ENCODE measurements at places on chromosomes 3 and 15. TPM values are rescaled to one million over a fixed set of nuclear protein-coding genes. Genes with fewer than 3 reads are reported as not detected.

RPL4 gene
- 4,558 TPM for total RNA-seq

A4GNT gene
- total RNA-seq, result not detected

FOXB1 gene
- total RNA-seq, result 0.19 TPM

GRCh38 chr3:39748002-39748401 lies 61.4 kb upstream of the MYRIP start:
- H3K36me3 ChIP-seq, result no peaks in the 10 kb centered on the region
- DNase-seq, result no peak
- no peaks in the 10 kb centered on the region for H3K4me1 ChIP-seq
- H3K4me3 ChIP-seq, result no peak overlapping the region
- H3K27ac ChIP-seq, result no peak overlapping the region
- no peaks in the 10 kb centered on the region for H3K27me3 ChIP-seq

DNA sequence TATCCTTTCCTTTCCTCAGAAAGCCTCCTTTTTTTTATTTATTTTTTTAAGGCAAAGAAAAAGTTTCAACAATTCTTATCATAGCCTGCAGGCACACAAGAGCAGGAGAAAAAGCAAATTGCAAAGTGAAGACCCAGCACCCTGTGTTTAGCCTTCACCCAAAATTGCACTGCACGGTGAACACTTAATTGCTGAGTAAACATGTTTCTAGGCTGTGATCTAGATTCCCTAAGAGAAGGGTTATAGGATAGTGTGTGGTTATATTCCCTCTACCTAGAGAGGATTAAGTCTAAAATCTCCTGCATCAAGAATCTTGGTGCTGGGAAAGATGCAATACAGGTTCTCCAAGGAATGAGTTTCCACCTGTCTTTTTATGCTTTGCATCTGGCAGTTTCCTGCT lies 70.2 kb upstream of the BFSP2 start:
- H3K4me1 ChIP-seq, result no peaks in the 10 kb centered on the region
- no peaks in the 10 kb centered on the region for H3K27me3 ChIP-seq
- H3K4me3 ChIP-seq, result no peak overlapping the region

- no peak for DNase-seq
- H3K36me3 ChIP-seq, result no peaks in the 10 kb centered on the region
- peaks cover 8% of the 10 kb centered on the region for H3K4me1 ChIP-seq
- H3K4me3 ChIP-seq, result no peak overlapping the region
- H3K27me3 ChIP-seq, result peaks cover 34% of the 10 kb centered on the region
Measured at GRCh38 chr3:44021651-44022594, 219.8 kb upstream of the TOPAZ1 start.

DNA sequence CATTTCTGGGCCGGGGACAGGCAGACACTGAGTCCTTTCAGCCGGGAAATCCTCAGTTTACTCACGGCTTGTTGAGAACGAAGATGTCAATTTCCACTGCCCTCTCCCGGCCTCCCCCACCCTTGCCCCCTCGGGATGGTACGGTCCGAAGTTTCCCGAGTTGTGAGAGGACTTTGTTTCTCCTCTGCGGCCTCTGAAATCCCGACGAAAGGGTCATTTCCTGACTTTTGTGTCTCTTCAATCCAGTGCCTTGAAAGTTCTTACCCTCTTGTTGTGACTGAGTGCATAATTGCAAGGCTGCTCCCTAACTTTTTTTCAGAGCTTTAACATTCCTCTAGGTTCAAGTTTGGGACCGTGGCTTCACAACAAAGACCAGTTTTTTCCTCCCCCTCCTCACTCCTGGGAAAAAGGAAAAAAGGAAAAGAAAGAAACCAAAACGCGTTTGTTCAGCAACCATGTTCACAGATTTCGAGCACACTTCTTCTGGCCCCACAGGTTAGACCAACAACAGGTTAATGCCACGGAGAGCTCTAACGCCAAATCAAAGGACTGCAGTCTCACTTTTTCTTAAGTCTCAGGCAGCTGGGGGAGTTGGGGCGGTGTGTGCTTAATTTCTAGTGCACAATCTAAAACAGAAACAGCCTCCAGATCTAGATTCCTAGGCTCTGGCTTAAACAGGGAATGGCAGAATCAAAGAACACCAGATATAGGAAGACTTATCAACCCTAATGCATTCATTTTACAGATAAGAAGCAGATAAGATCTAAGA lies 138.9 kb downstream of the TMCO5A start:
- no peak overlapping the region for H3K27ac ChIP-seq
- peaks cover 10% of the 10 kb centered on the region for H3K4me1 ChIP-seq
- H3K36me3 ChIP-seq, result no peaks in the 10 kb centered on the region

DNA sequence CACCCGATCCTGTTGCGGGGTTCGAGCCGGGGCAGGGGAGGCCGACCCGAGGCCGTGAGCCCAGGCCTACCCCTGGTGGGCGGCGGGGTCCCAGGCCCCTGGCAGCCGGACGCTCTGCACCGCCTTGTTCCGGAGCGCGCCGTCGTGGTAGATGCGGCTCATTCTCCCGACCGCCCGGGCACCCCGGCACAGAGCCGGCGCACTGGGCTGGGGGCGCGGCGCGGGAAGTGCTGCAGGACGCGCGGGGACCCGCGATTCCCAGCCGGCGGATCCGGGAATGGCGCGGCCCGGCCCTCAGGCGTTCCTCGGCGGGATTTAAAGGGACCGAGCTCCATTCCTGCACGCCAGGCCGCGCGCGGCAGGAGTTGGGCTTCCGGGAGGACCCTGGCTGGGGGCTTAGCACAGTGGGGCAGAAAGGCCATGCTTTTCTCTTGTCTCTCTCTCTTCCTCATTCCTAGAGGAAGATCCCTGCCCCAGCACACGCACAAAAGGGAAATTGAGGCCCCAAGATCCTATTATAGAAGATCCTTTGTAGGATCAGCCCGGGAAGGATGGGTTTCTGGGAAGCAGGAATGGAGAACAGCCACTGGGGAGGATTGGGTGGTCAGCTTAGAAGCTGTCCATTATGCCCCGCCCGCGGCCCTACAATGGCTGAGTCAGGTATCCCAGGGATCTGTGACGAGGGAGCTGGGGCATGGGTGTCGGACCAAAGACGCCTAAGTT lies at the start of gene ARPIN:
TSS of gene ARPIN (minus strand) at position 279 of the 723 bp plus-strand sequence. CDS start at position 162, 117 bp downstream.
- no peak within 1 kb of the TSS for H3K27ac ChIP-seq
- DNase-seq, result no peak
- no peaks in the 10 kb centered on the region for H3K36me3 ChIP-seq
- peak within 1 kb of the TSS; percentile 29 for H3K4me3 ChIP-seq
- peaks cover 23% of the 10 kb centered on the region for H3K27me3 ChIP-seq
- H3K4me1 ChIP-seq, result peaks cover 8% of the 10 kb centered on the region

DNA sequence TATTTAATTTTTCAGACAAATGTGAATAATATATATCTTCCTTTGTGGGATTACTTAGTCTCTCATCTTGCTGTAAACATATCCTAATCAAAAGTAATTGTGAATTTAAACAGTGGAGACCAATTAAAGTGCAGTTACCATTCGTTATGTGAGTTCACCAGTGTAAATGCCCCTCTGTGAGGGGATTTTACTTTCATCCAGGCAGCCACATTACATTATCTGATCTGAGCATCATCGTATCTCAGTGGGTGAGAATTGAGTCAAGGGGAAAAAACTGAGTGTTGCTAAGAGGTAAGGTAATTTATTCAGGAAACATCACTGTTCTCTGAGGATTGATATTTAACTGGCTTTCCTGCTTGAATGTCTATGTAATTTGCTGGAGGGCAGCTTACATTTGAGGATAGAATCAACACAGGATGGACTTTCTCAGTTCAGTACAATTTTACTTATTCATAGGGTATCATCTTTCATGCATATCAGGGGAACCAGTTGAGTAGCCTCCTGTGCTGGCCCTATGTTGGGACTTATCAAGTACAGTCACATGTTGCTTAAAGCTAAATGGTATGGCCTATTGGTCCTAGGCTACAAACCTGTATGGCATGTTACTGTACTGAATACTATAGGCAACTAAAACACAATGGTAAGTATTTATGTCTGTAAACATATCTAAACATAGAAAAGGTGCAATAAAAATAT lies 219.7 kb downstream of the CD47 start:
- no peak for DNase-seq
- H3K27me3 ChIP-seq, result no peaks in the 10 kb centered on the region
- no peak overlapping the region for H3K27ac ChIP-seq
